Activated naive CD4-positive, alpha-beta T cell treated with anti-CD3 and anti-CD28 coated beads, Interleukin-2, amount 50 U/mL, for 72 hours (primary cell): ENCODE measurements at places on chromosomes 5 and 9.

DNA sequence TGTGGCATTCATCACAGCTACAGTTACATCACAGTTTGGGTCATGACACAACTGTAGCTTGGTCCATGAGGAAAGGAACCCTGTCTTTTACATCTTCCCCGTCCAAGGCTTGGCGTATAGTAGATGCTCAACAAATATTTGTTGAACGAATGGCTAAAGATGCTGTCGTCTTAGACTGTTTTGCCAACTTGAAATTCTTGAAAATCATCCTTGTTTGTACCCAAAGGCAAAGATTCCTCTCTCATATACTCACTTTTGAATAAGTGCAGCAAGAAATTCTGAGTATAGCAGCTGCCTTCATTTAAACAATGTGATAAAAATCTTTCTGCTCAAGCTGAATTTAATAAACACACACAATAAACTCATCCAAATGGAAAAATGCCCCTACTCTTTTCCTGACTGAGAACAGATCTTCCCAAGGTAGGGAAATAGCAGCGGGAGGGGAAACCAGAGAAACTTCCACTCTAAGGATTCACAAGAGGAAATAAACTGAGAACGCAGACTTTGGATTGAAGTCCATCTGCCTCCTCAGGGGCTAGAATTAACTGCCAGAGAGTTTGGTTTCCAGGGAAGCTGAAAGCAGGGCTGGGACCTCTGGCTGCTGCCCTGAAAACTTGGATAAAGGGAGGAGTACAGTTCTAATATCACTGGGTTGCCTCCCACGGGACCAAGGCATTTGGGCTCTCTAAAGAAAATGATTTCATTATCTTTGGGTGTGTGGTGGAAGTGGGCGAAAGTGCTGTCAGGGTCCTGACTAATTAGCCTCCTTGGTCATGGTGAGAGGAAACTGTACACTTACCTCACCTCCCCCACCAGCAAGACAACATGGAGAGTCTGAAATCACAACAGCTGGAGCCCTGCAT, 99.1 kb downstream of the DPYSL3 start:
- DNase-seq, result no peak

GRCh38 chr5:91143840-91144239, 239.3 kb downstream of the ARRDC3 start:
- no peak for DNase-seq

- no peak for DNase-seq
Measured at GRCh38 chr5:80059354-80059980, 24.3 kb downstream of the THBS4 start.

DNA sequence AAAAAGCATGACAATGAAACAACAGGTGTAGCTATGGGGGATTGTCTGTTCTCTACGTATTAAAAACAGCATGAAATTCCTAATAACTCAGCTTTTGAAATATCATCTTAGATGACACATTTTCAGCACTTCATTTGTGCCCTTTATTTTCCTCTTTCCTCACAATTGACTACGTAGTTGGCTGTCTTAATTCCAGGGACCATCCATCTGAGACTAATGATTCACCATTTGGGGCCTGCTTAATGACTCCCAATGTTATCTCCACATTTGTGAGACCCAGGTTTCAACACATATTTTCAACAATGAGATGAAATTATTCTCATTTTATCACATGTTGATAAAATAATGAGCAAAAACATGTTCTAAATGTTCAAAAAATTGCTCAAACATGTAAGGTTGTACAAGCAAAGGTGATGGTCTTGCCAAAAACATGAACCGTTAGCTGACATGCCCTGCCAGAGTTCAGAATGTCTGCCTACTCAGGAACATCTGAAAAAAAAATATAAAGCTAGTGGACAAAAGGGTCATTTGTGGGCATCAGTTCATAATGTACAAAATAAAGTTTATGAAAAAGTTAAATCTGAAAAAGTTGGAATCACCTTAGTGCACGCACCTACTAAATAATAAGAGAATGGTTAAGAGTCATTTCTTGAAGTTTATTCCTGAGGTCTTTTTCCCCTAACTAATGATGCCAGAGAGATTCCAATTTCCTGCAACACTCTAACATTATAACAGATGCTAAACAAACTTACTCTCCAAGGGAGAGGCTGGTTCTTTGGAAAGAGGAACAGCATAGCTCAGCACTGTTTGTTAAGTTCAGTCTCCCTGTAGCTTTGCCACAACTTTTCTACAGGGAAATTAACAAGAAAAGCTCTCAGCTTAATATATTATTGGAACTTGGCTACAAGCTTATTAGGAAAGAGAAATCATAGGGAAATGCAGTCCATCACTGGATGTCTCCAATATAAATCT, 275.5 kb downstream of the SPOCK1 start:
- DNase-seq, result no peak

DNA sequence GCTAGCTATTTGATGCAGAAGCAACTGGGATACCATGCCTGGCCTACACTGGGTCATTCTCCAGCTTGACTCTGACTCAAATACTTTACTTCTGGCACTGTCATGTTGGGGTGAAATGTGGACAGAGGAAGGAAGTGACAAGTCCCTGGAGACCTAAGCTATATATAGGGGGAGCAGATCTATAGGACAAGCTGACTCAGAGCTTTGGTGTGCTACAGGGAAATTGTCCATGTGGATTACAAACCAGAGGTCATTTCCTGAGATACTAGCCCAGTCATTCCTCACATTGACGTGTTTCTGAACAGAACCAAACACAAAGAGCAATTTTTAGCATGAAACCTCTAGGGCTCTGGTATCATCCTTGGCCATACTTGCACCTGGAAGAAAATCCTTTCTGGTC, 531.6 kb upstream of the CLINT1 start:
- DNase-seq, result no peak

GRCh38 chr5:148558892-148559291, 95.4 kb downstream of the HTR4 start:
- DNase-seq, result no peak

DNA sequence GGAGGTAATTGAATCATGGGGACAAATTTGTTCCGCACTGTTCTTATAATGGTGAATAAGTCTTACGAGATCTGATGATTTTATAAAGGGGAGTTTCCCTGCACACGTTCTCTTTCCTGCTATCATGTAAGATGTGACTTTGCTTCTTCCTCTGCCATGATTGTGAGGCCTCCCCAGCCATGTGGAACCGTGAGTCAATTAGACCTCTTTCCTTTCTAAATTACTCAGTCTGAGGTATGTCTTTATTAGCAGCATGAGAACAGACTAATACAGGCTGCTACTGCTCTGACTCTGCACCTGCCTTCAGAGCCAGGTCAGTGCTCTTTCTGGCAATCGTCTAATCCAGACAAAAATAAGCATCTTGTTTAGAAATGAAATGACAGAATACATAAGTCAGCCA, 479.2 kb upstream of the TUSC1 start:
- no peak for DNase-seq

GRCh38 chr5:168449166-168449565, 37.1 kb upstream of the RARS1 start:
- DNase-seq, result no peak

GRCh38 chr5:36270175-36270574, 28.4 kb upstream of the NADK2 start:
- DNase-seq, result no peak

DNA sequence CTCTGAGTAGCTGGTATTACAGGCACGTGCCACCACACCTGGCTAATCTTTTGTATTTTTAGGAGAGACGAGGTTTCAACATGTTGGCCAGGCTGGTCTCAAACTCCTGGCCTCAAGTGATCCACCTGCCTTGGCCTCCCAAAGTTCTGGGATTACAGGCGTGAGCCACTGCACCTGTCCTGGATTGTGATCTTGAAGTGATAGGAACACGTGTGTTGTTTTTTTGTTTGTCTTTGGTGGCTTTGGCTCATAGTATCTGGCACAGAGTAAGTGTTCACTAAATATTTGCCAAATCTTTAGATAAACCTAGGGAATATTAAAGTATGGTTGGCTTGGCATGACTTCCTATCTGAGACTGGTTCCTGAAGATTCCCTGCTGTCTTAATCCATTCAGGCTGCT, 172.7 kb downstream of the ARHGAP26 start:
- DNase-seq, result no peak

- DNase-seq, result no peak
Measured at GRCh38 chr9:120893611-120894307, 16.8 kb upstream of the PHF19 start.

DNA sequence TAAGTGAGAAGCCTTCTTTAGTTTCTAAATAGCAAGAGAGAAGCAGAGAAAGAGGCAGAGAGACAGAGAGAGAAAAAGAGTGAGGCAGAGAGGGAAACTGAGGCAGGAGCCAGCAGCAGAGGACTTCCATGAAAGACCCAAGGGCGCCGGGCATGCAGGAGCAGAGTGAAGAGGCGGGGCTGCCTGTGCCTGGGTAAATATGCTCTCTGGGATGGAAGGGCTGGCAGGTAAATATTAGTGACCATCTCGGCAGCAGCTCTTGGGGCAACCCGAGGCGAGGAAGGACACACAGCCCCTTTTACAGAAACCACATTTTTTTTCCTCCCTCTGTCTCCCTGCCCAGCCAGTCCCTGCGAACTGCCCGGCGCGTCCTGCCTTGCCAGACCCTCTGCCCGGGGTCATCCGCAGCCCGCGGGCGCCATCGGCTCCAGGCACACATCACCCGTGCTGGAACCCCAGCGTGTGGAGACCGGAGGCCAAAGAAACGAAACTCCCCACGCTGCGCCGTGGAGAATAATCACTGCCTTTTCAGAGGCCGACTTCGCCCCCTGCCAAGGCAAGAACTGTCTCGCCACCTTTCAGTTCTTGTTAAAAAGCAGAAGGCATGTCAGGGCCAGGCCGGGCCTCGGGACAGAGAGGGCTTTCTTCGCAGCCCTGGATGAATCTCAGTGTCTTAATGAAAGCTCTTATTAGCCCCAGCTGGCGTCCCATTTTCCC, 61.3 kb downstream of the BOD1 start:
- DNase-seq, result no peak
